Stimulated activated CD8-positive, alpha-beta memory T cell treated with anti-CD3 and anti-CD28 coated beads, Interleukin-4, amount 100 ng/mL, for 4 hours (primary cell): ENCODE measurements at places on chromosomes 6 and 20.

DNA sequence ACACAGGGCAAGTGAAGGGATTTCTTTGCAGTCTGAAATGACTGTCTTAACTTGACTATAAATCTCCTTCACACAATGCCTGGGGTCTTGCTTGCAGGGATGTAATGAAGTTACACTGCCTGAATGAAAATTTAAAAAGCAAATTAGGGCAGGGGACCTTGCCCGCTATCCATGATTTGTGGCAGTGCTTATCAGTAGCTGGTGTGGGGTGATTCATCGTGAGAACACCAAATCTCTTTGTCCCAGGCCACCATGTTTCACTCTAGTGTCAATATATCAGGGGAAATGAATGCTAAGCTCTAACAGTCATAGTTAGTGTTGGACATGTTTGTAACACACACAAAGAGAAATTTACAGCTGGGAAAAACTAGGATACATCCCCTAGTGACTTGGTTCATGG lies 713.7 kb upstream of the EPHA7 start:
- no peak for DNase-seq

DNA sequence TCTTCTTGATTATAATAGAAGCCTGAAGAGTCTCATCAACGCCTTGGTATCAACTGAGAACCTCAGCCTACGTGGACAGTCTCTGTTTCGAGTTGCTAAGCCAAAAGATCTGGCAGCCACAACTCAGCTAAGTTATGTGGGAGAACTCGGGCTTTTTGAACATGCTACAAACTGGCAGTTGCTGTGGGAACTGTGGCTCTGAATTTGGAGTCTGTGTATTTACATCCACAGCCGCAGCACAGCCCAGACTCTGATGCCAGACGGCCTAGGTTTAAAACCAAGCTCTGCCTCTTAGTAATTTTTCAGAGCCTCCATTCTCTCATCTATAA lies 35.8 kb downstream of the RIPOR2 start:
- no peak for DNase-seq

DNA sequence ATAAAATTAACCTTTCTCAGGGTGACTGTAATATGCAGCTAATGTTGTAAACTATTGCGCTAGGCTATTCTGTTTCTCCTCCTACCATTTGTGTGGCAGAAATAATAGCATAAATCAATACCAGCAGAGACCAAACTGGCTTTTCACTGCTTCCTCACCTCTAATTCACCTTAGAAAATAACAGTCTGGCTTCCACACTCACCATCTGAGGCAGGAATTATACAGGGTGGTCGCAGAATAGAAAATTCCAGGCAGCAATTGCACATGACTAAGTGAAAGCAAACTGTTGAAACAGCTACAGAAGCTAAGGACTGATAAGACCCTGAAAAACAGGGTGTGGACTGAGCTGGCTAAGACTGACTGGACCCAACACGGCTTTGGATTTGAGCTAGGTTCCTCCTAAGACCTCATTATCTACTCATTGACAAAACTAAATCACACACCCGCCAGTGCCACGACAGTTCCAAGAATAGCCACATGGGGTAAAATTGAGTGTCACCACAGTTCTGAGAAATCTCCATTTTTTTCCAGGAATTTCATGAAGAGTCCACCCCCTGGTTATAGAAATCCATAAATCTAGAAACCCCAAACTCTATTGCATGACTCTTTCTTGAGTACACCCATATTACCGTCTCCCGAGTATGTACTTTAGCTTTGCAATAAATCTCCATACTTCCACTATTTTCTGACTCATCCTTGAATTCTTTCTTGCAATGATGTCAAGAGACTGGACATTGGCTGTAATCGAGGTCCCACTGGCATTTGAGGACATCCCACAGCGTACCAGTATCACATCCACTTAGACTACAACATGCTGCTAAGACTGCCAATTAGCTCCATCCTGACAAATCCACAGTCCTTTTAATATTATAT lies 60.9 kb upstream of the KCNQ5 start:
- DNase-seq: no peak

GRCh38 chr20:2273634-2274302 lies 22.0 kb upstream of the TGM3 start:
- DNase-seq: no peak

GRCh38 chr6:18973251-18973650 lies 586.1 kb downstream of the RNF144B start:
- DNase-seq: no peak

- DNase-seq: no peak
Observed at GRCh38 chr6:45837541-45838200, 178.0 kb downstream of the CLIC5 start.

GRCh38 chr20:25546048-25546447 lies 39.3 kb downstream of the NINL start:
- no peak for DNase-seq

DNA sequence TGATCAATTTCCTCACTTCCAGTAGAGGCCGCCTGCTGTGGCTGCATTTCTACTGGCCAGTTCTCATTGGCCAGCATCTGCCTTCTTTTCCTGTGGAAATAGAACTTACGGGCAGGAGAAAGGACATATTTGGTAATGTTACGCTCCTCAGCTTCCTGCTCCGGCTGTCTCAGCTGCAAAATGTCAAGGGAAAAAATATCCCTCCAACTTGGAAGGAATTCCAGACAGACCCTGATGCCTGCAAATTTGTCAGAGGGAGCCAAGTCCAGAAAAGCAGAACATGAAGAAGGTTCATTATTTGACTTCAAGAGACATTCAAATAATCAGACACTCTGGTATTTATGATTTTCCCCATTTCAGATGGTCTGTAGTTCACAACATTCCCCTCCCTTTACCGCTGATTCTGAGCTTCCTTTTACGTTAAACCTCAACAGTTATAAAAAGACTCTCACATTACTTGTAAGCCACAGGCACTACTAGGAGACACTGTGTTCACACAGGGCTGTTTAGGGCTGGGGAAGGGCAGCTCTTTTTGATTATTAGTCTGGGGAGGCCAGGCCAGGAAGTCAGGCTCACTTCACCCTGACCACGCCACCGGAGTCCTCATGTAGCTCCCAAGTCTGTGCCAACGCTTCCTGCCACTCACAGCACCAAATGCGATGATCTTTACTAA lies 179.6 kb upstream of the CCN2 start:
- DNase-seq: no peak

- DNase-seq: no peak
Observed at GRCh38 chr6:85096976-85097375, 332.6 kb upstream of the TBX18 start.

GRCh38 chr6:168451805-168452517 lies 11.0 kb downstream of the SMOC2 start:
- DNase-seq: no peak

- peak; percentile 4 for DNase-seq
Observed at GRCh38 chr6:110944681-110945151, 13.8 kb upstream of the GTF3C6 start.

- no peak for DNase-seq
Observed at GRCh38 chr6:158233214-158233795, 65.2 kb downstream of the GTF2H5 start.

DNA sequence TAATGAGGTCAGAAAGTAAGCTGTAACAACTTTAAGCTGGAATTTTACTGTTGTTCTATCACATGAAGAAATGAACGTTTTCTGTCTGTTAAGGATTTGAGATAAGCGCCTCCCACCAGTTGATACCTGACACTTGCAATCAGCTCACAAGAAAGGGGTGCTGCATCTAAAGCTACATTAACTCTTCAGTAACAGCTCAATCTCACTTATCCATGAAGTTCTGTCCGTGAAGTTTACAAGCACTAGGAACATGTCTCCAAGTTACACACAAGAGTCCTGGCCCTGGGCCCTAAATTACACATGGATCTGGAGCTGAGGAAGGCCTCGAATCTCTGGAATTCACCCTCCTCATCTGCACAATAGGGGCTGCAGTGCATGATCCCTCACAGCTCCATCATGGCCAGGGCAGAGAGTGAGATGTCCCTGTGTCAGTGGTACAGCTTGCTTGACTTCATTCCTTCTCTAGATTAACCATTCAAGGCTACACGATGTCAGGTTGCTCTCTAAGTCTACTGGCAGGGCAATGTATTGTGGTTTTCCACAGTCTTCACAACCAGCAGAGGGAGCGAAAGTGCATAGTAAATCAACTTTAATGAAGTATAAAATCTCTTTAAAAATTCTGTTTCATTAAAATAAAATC lies 182.4 kb upstream of the MCHR2 start:
- no peak for DNase-seq

DNA sequence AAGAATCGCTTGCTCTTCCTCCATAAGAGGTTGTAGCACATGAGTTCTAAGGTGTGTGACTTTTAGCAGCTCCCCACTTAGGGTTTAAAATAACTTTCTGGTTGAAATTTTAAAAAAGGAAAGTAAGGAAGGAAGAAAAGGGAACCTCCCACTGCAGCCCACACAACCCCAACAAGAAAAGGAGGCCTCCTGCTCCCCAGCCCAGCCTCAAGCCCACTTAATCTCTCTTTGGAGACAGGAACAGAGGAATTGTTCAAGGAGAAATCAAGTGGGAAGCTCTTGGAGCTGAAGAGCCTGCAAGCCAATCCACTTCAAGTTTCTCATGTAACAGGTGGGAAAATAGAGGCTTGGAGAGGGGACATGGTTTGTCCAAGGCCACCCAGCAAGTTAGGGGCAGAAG lies 39.1 kb upstream of the PREX1 start:
- no peak for DNase-seq

GRCh38 chr20:41133709-41134361 lies 3.5 kb upstream of the PLCG1 start:
- DNase-seq: peak; percentile 35
